Bone marrow (tissue), 2 donors: ENCODE measurements at places on chromosomes 1 and 21.

- no peak for DNase-seq
Observed at GRCh38 chr21:44272284-44272858, 10.7 kb upstream of the DNMT3L start.

- no peak for DNase-seq
Observed at GRCh38 chr1:61181067-61182038, 99.0 kb downstream of the NFIA start.

DNA sequence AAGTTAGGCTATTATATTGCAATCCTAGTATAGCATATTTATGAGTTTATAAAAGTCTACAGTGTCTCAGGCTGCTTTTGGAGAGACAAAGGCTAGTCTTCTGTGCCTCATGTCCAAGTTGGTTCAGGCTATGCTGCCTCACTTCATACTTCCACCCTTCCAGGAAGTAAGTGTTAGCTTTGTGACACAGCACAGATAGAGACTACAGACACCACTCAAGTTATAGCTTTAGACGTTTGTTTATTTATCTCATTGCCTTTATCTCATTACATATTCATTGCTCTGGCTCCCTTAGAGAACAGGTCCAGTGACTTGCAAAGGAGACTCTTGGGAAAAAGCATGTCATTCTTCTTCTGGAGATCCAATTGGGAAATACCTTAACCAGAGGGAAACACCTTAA is 22.6 kb upstream of the GBP4 start:
- no peak for DNase-seq

DNA sequence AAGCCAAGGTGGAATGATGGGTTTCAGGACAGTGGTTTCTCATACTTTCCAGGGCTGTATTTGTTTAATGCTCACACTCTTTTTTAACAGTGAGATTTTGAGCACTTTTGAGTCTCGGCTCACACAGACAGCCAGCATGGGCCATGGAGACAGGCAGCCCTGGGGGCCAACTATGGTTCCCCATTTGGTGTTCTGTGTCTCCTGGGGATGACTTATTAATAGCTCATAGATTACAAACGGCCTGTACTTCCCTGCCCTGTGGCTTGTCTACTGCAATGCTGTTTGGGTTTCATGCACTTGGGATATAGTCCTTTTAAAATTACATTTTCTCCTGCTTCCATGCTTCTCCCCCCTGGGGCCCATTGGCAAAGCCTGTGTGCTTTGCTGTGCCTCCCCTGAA is 178.3 kb downstream of the KCNJ6 start:
- no peak for DNase-seq

GRCh38 chr1:177561436-177561835 is 390.7 kb downstream of the BRINP2 start:
- no peak for DNase-seq

GRCh38 chr1:209823143-209824041 is 4.4 kb upstream of the UTP25 start:
- peak; percentile 39 for DNase-seq

- DNase-seq, result peak; percentile 80
Observed at GRCh38 chr1:172394141-172394751, 26.2 kb upstream of the C1orf105 start.

DNA sequence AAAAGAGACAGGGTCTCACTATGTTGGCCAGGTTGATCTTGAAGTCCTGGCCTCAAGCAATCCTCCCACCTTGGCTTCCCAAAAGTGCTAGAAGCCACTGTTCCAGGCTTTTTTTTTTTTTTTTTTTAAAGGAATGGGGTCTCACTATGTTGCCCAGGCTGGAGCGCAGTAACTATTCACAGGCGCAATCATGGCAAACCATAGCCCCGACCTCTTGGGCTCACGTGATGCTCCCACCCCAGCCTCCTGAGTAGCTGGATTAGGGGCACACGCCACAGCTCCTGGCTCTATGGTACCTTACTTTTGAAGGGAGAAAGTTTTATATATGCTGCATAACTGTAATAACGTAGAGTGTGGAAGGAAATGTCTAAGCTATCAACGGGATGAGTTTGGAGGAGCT is 5.7 kb upstream of the ATP13A2 start:
- no peak for DNase-seq

DNA sequence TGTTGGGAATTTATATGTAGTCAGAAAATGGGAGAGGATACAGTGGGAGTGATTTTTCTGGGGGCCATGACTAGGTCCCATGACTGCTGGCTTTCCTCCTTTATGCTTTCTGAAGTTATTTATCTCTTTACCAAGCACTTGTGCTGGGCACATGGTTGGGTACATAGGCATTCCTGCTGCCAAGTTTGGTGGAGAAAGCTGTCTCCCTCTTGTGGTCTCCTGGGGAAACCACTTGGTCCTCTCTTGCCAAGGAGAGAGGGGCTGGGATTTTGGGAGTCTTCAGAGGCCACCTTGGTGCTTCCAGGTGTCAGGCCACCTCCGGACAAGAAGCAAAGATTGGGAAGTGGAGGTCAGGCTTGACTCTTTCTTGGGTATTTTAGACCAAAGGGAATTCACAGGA is 120.2 kb upstream of the KCNE2 start:
- DNase-seq, result no peak

DNA sequence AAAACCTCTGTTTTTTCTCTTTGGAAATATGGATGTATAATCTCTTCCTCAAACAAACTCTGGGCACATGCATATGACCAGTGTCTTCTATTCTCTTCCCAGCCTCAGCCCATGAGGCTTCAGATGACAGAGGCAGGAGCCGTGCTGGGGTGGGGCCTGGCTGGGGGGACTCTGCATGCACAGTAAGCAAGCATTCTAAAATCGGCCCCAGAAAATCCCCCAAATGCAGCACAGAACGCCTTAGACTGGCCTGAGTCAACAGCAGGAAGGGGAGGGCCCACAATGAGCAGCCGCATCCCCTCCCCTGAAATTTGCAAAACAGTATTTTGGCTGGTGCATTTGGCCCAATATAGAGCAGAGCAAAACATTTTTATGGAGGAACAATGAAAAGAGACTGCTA is 47.8 kb downstream of the ITPKB start:
- DNase-seq, result peak; percentile 30

GRCh38 chr1:151612501-151613281 is 841 bp downstream of the SNX27 start:
- DNase-seq, result peak; percentile 40

DNA sequence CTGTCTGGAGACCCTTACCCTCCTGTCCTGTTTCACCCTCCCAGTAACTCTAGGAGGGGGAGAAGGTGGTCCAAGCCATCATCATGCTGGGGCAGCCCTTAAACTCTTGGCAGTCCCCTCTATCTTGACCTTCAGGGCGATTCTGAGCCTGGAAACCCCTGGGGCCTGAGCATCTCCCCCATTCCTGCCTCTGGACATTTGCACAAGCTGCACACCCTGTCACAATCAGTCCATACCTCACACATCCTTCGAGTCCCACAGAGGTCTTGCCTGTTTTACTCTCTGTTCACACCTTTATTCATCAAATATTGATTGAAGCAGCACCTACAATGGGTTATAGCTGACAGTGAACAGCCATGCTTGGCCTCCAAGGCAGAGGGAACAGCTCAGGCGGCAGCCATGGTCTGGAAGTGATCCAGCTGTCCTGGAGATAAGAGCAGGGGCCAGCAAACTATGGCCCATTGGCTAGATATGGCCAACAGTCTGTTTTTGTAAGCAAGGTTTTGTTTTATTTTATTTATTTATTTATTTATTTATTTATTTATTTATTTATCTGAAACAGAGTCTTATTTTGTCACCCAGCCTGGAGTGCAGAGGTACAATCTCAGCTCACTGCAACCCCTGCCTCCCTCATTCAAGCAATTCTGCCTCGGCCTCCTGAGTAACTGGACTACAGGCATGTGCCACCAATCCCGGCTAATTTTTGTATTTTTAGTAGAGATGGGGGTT is 7.1 kb upstream of the FAM131C start:
- no peak for DNase-seq

DNA sequence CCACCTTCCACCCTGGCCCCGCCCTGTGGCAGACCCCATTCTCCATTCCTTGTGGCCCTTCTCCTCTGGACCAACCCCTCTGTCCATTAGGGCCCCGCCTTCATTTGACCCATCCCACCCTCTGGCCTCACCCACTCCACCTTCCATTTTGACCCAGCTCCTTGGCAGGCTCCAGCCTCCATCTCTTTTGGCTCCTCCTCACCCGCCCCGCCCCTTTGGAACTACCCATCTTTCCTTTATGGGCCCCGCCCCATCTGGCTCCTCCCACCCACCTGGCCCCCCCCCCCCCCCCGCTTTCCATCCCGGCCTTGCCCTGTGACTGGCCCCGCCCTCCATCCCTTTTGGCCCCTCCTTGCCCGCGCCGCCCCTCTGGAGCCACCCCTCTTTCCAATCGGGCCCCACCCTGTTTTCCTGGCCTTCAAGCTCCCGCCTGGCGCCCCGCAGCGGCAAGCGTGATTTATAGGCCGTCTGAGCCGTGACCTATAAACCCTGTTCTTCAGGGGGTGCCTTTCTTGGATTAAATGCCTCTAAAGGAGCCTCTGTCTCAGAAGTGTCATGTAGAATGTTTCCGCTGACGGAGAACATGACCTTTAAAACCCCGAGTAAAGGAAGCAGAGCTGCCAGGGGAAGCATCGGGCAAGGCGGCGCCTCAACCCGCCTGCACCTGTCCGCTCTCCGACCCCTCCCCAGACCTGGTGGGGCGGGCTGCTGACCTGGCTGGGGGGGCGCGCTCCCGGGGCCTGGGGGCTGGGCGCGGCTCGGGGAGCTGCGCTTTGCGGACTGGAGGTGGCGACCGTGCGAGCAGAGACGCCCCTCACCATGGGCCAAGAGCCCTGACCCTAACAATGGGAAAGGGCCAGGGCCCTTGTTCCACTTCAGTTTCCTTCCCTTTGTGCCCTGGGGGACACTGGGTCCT is 178.0 kb downstream of the CAMTA1 start:
- no peak for DNase-seq

DNA sequence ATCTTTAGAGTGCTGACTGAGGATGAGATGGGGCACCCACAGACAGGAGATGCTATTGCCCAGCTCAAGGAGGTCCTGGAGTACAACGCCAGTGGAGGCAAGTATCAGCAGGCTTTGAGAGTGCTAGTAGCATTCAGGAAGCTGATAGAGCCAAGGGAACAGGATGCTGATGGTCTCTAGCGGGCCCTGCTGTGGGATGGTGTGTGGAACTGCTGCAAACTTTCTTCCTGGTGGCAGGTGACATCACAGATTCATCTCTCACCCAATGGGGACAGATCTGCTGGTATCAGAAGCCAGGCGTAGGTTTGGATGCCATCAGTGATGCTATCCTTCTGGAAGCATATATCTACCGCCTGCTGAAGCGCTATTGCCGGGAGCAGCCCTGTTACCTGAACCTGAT is 609.8 kb upstream of the NCAM2 start:
- DNase-seq, result no peak

GRCh38 chr21:42833439-42833815 is 45.9 kb downstream of the WDR4 start:
- no peak for DNase-seq

DNA sequence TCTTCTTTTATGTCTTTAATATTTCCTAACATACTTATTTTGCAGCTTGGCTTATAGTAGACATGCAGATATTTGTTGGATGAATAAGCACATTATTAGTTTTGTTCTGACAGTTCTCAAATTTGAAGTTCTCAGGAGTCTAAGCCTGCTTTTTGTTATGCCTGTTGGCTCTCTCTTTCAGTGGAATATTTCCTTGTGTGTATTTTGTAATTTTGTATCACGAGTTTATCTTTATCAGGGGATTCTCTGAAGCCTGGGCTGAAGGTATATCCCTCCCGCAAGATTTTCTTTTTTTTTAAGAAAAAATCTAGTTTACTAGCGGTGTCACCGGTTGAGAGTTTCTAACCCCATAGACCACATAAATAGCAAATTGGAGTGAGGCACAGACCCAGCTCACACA is 105.9 kb downstream of the RGL1 start:
- DNase-seq, result no peak

- no peak for DNase-seq
Observed at GRCh38 chr1:117660271-117660965, 54.6 kb downstream of the TENT5C start.

GRCh38 chr1:41582351-41582750 is 97.9 kb upstream of the EDN2 start:
- no peak for DNase-seq

DNA sequence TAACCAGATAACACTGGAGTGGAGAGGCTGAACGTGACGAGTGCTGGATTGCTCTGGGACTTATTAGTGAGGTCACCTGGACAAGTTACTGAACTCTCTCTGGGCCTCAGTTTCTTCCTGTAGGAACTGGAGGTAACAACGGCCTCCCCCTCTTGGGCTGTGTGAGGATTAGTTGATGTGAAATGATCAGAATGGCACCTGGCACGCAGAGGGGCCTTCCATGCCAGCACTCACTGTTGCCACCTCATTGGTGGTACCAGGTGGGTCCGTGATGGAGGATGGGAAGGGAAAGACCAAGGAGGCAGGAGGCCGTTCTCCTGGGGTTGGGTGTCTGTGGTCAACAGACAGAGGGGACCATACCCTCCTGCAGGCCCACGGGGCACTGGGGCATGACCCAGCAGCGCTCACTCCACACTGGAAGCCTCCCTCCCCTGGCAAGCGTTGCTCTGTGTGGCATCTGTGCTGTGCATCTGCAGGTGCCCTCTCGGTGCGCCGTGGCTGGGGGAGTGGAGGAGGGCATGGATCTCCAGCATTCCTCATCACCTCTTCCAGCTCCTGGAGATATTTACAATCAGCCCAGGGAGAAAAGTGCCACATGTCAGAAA is 349.5 kb upstream of the VAMP3 start:
- no peak for DNase-seq

DNA sequence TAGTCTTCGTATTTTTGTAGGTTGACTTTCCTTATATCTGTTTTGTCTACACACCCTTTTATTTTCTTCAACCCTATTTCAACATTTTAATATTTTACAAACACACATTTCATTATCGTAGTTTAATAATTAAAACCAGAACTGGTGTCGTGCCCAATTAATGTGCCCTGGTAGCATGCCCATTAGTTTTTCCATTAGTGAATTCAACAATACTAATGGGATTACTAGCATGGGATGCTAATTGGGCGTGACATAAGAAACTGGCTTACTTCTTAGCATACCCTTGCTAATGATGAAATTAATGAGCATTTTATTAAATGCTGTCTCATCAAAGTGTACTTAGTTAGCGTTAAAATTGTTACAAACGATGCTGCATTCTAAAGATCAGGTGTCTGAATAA is 332.7 kb downstream of the USH2A start:
- no peak for DNase-seq

DNA sequence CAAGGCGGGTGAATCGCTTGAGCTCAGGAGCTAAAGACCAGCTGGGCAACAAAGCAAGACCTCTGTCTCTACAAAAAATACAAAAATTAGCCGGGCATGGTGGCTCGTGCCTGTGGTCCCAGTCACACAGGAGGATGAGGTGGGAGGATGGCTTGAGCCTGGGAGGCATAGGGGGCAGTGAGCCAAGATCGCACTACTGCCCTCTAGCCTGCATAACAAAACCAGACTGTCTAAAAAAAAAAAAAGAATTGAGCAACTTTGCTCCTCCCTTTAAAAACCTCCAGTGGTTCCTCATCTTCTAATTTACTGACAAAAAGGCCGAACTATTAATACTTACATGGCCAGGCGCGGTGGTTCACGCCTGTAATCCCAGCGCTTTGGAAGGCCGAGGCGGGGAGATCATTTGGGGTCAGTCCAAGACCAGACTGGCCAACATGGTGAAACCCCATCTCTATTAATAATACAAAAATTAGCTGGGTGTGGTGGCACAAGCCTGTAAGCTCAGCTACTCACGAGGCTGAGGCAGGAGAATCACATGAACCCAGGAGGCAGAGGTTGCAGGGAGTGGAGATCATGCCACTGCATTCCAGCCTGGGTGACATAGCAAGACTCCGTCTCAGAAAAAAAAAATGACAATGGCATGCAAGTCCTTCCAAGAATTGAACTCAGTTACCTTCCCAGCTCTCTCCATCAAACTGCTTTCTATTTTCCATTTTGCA is 4.4 kb downstream of the ACBD3 start:
- DNase-seq, result peak; percentile 35
